ENCODE measurements at places on chromosomes 7 and 10.
A peak's percentile ranks its signal among the peaks of the same experiment; 100 is the strongest.

DNA sequence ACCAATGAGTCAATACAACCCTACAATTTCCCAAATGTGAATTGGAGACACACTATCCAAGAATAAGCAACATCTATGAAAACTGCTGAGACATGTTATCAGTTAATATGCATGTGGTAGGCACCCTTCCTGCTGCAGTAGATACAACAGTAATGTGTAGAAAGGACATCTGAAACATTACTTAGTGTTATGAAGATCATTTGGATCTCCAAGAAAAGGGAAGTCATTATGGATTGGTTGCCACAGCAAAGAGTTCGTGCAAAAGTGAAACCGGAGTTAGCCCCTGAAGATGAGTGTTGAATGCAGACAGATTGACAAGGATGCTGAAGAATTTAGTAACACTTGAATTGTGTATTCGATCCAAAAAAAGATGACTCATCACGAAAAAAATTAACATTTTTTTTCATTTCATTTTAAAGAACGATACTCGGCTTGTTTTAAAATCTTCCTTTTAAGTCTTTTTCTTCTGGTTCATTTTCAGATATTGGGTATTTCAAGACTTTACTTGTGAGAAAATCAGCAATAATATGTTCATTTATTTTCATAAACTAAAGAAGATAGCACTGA lies 322.4 kb upstream of the KLF6 start:
- no peak for DNase-seq

DNA sequence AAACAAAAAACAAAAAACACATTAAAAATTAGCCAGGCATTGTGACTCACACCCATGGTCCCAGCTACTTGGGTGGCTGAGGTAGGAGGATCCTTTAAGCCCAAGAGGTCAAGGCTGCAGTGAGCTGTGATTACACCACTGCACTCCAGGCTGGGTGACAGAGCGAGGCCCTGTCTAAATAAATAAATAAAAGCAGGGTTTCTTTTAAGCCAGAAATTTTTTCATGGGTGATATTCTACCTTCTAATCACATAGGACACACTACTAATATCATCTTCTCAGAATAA lies 14.2 kb upstream of the SVIL start:
- DNase-seq: no peak

DNA sequence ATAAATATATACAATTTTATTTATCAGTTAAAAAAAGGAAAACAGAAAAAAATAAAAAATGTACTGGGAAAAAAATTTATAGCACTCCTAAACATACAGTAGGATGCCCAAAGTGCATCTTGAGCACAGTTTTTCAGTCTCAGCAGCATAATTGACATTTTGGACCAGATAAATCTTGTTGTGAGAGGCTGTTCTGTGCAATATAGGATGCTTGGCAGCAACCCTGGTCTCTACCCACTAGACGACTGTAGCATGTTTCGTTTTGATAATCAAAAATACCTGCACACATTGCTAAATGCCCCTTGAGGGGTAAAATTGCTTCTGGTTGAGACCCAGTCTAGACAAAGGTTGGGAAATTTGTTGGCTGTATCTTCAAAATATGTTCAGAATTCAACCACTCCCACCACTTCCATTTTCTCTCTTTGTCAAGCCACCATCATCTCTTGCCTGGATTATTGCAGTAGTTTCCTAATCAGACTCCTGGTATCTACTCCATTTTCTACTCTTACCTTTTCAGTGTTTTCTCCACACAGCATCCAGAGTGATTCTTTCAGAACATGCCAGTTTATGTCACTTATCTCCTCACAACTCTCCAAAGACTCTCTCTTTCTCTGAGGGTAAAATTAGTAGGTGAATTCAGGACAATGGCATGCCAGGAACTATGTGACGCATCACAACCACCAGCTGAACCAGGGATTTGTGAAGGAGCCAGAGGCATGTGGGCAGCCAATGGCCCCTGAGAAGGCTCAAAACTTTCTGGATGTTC lies 91.4 kb downstream of the GPR85 start:
- no peak for DNase-seq

DNA sequence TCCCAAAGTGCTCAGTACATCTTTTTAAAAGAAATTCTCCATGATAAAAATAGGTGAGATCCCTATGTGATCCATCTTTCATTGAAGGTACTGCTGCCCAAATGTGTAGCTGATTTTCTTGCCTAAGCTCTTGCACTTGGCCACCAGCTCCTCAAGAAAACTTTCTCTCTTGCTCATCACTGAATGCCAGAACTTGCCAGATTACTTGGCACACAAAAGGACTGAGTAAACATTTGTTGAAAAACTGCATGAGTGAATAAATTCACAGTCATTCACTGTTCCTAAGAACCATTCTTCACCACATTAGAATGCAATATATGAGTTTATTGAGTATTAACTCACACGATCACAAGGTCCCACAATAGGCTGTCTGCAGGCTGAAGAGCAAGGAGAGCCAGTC lies 99.9 kb downstream of the TRIL start:
- no peak for DNase-seq

GRCh38 chr7:116180302-116180701 lies 30.0 kb upstream of the TES start:
- DNase-seq: no peak

- no peak for DNase-seq
Observed at GRCh38 chr10:21315645-21316220, 209.7 kb downstream of the SKIDA1 start.

GRCh38 chr10:95208702-95209391 lies 14.8 kb downstream of the ACSM6 start:
- no peak for DNase-seq

DNA sequence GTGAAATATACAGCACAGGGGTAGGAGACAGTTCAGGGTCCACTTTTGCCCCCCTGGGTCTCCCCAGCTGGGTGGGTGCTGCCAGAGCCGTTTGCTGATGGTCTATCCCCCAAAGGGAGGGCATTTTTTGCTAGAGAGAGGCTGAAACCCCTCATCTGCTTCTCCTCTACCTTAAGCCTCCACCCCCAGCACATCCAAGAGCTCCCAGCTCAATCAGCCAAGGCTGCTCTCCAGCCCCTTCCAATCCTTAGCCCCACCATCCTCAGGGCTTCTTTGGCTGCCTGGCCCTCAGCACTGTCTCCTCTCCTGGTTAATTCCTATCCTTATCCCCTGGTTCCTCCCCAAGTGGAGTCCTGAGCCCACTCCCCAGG lies 153.1 kb downstream of the AOAH start:
- no peak for DNase-seq

- no peak for DNase-seq
Observed at GRCh38 chr10:131043039-131043691, 268.4 kb downstream of the TCERG1L start.

DNA sequence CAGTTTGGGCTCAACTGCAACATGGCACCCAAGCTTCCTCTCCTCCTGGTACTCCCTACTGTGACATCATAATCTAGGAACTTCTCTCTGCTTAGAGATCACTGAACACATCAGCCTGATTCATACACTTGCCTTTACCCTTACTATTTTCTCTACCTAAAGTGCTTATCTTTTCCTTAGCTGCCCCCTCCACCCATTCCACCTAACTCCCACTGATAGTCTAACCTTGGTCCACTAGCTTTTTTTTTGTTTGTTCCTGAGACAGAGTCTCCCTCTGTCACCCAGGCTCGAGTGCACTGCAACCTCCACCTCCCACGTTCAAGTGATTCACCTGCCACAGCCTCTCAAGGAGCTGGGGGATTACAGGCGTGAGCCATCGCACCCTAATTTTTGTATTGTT lies 15.9 kb downstream of the CUL2 start:
- no peak for DNase-seq

DNA sequence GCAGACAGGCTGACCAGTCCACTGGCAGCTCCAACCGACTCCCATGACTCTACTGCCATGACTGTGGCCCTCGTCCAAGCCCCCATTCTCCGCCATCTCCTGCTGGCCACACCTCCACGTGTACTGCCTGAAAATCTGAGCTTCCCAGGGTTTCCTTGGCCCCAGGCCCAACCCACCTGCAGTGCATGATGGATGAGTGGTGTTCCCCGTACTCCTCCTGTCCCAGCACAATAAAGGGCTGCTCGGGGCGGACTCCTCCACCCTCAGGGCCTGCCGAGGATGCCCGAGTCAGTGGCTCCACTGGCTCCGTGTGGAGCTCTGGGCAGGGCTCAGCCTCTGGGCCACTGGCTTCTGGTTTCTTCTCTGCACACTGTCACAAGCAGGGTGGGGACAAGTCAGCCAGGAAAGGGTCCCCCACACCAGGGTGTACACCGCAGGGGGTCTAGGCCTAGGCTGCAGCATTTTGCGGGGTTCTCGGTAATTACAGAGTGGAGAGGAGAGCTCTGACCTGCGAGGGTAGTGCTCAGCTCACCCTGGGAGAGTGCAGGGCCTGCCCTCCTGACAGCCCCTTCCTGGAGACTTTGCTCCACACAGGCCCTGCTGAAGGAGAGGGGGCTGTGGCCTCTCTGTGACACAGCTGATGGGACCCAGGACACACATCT lies 15.2 kb downstream of the WDR91 start:
- DNase-seq: peak; percentile 3

- DNase-seq: no peak
Observed at GRCh38 chr7:11175371-11175770, 201.7 kb downstream of the PHF14 start.

- no peak for DNase-seq
Observed at GRCh38 chr10:56181607-56182006, 179.5 kb downstream of the ZWINT start.

GRCh38 chr10:7239312-7239985 lies 171.4 kb downstream of the SFMBT2 start:
- peak; percentile 39 for DNase-seq

DNA sequence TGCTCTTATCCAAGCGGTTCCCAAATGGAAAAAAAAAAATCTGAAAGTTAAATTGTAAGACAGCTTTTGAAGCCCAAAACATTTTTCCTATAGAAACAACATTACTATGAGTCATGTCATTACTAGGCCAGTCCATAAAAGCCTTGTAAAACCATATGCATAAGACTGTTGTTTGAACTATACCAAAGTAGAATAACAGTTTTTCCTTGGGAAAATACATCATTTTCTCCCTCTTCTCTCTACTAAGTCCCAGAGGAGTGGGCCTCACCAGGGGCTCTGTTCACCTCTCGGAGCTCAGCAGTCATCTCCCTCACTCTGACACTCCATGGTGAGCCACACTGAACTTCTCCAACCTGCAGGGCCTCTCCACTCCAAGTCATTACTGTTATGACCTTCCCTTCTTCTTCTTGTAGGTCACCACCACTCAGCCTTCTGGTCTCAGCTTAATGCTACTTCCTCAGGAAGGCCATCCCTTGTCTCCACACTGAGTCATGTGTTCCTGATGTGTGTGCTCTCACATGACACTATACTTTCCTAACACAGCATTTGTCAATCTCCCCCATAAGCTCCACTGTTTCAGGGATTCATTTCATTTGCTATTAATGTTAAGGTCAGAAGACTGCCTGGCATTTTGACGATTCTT lies 32.5 kb downstream of the ZNF438 start:
- no peak for DNase-seq

- peak; percentile 72 for DNase-seq
Observed at GRCh38 chr7:134327896-134328295, 11.2 kb upstream of the SLC35B4 start.

DNA sequence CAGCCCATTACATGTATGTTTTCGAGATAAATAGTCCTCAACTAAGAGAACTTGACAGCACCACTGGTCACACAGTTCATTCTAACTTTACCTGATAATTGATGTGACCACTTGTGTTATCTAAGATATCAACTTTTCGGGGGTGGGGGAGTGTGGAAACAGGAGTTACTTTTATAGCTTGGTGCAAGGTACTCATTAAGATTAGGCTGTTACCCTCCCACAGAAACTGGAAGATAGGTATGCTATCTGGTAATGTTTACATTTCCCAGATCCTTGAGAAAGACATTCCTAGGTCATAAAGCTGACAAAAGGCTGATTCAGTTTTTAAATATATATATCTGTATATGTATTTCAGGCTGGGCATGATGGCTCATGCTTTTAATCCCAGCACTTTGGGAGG lies 11.1 kb downstream of the ERVW-1 start:
- no peak for DNase-seq

- DNase-seq: no peak
Observed at GRCh38 chr10:69845574-69846292, 44.0 kb downstream of the COL13A1 start.

DNA sequence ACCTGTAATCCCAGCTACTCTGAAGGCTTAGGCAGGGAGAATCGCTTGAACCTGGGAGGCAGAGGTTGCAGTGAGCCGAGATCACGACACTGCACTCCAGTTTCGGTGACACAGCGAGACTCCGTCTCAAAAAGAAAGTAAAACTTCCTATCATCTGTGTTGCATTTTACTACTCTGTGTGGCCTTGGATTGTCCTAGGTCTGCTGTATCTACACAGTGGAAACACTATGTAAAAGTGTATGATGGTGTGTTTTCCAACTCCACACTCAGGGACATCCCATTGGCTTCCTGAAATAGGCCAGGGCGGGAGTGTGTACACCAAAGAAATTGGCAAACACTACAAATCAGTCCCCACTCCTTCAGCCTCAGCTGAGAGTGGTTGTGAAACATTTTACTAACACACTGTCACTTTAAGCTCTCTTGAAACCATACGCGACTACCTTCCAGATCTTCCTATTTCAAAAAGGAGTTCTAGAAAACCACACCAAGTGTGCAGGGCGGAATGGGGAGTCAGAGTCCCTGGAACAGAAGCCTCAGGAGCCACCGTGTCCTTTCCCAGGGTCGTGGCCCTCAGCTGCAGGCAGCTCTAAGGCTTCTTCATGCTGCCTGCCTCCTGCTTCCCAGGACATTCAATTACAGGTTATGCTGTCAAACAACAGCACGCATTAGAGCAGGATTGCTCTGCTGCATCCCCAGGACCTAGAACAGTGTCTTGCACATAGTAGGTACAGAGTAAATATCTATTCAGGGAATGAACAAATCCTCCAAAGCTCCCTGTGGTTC lies 275.4 kb downstream of the PARD3 start:
- DNase-seq: no peak

DNA sequence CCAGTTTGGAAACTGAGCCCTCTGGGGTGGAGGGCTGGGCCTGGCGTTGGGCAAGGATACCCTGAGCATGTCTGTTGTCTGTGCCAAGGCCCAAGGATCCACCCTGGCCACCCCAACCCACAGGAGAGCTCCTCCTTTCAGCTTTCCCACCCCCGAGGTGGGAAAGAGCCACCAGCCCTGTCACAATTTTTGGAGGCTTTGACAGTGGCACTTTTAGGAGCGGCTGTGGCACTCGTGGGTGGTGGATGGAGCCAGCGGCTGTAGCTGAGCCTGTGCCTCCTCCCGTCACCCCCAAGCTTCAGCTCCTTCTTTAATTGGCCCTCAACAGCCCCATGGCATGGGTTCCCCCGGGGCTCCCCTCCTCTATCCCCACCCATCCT lies 18.2 kb upstream of the ZNF862 start:
- DNase-seq: no peak

DNA sequence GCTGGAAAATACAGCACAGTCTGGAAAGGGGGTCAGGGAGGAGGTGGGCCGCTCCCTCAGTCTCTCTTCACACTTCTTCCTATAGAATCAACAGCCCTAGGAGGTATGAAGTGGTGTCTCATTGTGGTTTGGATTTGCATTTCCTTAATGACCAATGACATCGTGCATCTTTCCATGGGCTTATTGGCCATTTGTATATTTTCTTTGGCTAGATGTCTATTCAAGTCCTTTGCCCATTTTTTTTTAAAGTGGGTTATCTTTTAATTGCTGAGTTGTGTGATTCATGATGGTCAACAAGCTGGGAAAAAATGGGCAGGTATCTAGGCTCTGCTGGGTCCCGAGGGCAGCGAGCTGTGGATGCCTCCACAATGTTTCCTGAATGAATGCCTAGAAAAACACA lies 29.1 kb downstream of the TMEM130 start:
- no peak for DNase-seq

- DNase-seq: peak; percentile 62
Observed at GRCh38 chr10:100728928-100729861, 16.2 kb upstream of the PAX2 start.

- no peak for DNase-seq
Observed at GRCh38 chr10:29055101-29055500, 233.8 kb upstream of the LYZL1 start.

All from stimulated activated CD8-positive, alpha-beta memory T cell treated with anti-CD3 and anti-CD28 coated beads, Interleukin-4, amount 100 ng/mL, for 48 hours (primary cell).